ENCODE measurements at places on chromosomes 7 and 10.

DNA sequence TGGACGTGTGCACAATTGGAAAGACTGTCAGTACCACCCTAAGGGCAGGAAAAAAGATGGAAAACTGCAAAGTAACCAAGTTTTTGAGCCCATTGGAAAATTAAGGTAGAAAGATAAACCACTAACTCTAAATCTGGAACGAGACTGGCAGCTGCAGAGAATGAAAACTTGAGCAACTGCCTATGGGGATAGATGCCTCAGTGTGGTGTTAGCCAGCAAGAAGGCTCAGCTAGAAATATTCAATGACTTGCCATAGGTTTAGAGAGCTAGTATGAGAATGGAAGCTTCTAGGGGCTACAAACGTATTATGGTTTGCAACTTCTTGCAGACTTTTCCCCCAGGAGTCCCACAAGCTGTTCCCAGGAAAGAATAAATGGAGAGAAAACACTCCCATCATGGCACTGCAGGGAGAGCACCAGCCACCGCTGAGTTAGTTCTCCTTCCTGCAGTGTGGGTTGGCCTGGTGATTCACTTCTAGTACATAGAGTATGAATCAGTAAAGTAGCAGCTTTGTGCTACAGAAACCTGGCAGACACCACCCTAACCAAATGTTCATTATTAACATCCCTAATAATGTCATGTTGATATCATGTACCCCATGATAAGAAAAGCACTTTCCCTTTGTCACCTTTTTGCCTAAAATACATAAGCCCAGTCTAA, 372.4 kb upstream of the VWC2 start:
- DNase-seq = no peak

- DNase-seq = no peak
These were observed 948.8 kb downstream of the GRM8 start for GRCh38 chr7:126303926-126304325.

- no peak for DNase-seq
These were observed 133.4 kb upstream of the ANKRD1 start for GRCh38 chr10:91054325-91054724.

GRCh38 chr7:1621718-1622117, 48.4 kb upstream of the ELFN1 start:
- no peak for DNase-seq

GRCh38 chr10:112080231-112080630, 103.3 kb downstream of the GPAM start:
- DNase-seq = no peak

DNA sequence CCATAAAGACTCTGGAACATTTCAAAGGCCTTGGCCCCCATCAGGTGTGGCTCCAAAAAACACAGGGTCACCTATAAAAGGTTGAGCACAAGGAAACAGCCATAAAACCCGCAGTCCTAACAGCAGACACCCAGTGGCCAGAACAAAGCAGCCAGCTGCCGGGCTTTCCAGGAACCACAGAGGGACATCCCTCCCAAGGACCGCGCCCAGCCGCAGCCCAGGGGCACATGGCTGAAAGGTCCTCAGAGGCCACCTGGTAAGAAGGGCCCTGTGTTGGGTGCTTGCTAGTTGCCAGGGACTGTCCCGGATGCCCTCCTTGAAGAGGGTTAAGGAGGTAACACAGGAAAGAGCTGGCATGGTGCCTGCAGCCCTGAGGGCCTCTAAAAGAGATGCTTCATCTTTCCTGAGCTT, 32.7 kb downstream of the KCNMA1 start:
- DNase-seq = no peak

DNA sequence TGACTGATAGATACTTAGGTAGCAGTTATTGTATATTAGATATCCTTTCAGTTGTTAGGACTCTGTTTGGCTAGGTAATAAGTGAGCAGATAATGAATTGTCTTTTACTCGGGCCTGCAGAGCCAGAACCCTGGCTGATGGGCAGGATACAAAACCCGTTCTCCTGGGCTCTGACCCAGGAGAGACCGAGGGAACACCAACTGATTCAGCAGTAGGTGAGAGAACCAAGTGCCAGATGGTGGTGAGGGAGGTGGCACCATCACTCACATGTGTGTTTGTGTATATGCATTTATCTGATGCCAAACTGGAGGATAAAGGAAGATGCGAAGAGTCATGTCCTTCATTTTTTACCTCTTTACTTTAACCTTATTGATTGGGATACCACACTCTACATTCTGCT, 115.7 kb upstream of the SAMD8 start:
- DNase-seq = no peak

- DNase-seq = no peak
These were observed 210.3 kb upstream of the GPR26 start for GRCh38 chr10:123455861-123456260.

- no peak for DNase-seq
These were observed 151.4 kb upstream of the PRPS1L1 start for GRCh38 chr7:18179093-18179492.

DNA sequence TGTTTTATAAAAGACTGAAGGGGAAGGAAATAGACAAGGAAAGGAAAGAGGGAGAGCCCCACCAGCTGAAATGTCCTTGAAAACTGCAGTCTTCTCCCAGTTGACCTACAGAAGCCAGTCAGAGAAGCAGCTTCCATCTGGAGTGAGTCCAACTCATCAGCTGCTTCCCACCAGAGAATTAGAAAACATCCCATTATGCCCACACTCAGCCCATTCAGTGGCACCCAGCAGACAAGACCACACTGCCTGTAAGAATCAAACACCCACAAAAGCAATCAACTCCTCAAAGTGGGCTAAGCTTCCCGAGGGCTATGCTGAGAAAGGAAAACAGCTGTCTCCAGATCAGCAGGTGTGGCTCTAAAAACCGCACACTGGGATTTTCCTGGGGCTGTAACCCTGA, 29.6 kb upstream of the TMEM213 start:
- DNase-seq = no peak

- no peak for DNase-seq
These were observed 21.0 kb downstream of the TM9SF3 start for GRCh38 chr10:96565774-96566173.

DNA sequence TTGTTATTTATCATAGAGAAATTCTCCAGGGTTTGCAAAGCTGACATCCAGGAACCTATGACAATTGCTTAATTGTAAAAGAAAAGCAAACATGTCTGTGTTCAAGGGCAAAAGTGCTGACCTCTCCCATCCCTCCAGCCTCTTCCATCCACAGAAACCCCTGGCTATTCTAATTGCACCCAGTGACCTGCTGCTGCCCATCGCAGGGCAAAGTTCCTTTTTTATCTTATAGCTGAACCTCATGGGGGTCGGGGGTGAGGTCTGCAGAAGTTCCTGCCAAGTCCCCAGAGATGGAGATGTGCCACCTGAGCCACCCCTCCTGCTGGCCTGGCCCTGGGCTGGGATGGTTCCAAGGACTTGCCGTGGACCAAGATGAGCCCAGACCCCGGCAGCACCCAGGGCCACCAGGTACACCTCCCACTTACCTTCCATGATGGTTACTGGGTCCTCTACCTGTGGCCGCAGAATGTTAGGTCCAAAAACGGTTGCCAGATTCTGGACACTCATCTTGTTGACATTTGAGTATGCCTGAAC, 146.5 kb downstream of the MAPK8 start:
- DNase-seq = no peak

DNA sequence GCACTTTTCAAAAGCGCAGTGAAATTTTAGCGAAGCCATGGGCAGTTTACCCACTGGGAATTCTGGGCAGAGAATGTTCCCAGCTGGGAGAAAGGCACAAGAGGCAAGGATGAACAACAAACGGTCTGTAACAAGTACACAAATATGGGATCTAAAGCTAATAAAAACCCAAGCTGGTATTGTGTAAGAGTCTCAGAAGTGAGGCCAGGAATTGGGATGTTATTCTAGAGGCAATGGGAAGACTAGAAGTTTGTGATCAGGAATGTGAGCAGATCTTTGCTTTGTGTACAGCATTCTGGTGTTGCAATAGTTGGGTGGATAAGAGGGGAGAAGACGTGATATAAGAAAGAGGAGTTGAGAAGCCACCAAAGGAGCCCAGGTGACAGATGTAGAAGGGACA, 15.0 kb downstream of the FZD9 start:
- no peak for DNase-seq

- no peak for DNase-seq
These were observed 307.4 kb downstream of the FZD1 start for GRCh38 chr7:91571601-91572000.

DNA sequence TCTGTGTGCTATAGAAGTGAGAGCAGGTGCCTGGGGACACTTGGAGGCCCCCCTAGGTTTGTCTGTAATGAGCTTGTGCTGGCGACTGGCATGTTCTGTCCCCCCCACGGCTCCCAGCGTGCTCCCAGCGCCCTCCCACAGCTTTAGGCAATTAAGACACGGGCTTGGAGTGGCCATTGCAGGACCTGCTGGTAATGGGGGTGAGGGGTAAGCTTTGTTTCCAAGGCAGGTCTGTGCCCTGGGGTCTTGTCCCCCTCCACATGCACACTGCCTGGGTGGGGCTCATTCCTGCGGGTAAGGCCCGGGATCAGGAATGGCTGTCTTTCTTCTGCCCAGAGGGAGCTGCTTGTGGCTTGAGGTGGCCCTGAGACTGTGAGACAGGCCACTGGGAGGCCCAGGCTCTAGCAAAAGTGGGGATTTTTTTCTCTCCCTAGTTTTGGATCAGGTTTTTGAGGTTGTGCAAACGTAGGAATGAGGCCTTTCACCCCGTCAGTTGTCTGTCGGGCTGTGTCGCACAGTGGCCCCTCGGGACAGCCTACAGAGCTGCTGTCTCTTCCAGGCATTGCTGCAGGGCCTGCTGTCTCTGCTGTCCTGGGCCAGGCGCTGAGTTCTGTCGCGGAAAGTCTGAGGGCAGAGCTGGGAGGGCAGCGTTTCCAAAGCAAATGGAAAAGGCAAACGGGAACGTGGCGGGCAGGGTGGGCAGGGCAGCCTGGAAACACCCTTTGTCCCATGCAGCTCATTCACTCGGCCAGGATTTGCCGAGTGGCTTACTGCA, 107.4 kb downstream of the LHPP start:
- no peak for DNase-seq

GRCh38 chr10:60827791-60828488, 49.7 kb downstream of the CDK1 start:
- no peak for DNase-seq

GRCh38 chr7:106433377-106433776, 148.6 kb upstream of the NAMPT start:
- no peak for DNase-seq

- DNase-seq = no peak
These were observed 12.3 kb upstream of the OPN4 start for GRCh38 chr10:86642021-86642420.

All from activated naive CD4-positive, alpha-beta T cell treated with anti-CD3 and anti-CD28 coated beads for 36 hours (primary cell).